Fibroblast of villous mesenchyme (primary cell): ENCODE measurements at places on chromosomes 13 and 19. TPM values are rescaled to one million over a fixed set of nuclear protein-coding genes. Genes with fewer than 3 reads are reported as not detected.
A peak's percentile ranks its signal among the peaks of the same experiment; 100 is the strongest.

DNA sequence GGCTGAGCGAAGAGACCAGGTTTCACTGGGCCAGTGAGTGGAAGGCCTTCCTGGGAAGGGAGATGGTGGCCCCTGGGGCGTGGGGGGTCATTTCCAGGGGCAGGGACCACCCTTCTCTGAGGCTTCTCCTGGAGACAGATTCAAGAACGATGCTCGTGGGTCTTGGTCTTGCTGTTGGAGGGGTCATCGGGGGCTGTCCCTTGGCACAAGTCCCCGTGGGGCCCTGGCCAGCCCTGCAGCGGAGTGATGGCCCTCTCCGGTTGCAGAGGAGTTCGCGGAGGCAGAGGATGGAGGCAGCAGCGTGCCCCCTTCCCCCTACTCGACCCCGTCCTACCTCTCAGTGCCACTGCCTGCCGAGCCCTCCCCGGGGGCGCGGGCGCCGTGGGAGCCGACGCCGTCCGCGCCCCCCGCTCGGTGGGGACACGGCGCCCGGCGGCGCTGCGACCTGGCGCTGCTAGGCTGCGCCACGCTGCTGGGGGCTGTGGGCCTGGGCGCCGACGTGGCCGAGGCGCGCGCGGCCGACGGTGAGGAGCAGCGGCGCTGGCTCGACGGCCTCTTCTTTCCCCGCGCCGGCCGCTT, 4.8 kb downstream of the TTC9B start:
- no peak for DNase-seq

DNA sequence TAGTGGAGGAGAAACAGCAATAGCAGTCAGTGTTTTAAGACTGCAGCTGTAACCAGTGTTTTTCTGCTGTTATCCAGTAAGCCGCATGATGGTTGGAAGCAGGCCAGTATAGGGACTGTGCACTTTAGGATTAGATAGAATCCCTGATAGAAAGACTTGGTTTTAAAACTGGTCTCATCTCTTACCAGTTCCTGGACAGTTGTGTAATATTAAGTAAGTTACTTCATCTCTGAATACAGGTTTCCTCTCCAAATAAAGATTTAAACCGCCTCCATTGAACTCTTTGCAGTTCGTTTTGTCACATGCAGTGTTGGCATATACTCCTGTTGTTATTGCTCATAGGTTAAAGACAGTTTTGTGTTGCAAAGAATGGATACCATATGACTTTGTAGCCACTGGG, 25.6 kb downstream of the URI1 start:
- peak; percentile 78 for DNase-seq

DNA sequence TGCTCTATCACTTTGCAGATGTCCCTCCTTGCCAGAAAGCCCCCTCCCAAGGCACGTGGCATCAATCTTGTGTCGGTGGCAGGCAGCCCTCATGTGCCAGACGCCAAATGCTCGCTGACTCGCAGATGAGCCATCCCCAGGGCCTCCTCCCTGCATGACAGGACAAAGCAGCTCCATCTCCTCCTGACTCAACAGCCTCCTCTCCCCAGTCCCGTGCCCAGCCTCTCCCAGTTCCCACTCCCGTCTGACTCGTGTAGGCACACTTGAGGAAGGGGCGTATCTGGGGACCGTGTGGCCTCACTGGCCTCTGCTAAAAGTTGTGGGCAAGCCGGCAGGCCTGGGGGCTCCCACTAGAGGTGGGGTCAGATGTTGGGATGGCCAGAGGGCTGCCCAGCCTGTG, 133.6 kb downstream of the STK24 start:
- DNase-seq = peak; percentile 68

- no peak for DNase-seq
These were observed 136.3 kb downstream of the KLF5 start for GRCh38 chr13:73195091-73195490.

GRCh38 chr13:39963612-39964011, 308.1 kb downstream of the COG6 start:
- no peak for DNase-seq

GRCh38 chr19:4579389-4579788, 19.9 kb upstream of the SEMA6B start:
- DNase-seq = no peak

Gene ZNF844
- 1.3 and 1.7 TPM in 2 replicates for total RNA-seq

Gene ZNF865
- 1.3 and 1.9 TPM in 2 replicates for total RNA-seq

Gene ZNF737
- total RNA-seq = 3.0 and 3.5 TPM in 2 replicates
